ENCODE measurements at places on chromosomes 3 and 15.

DNA sequence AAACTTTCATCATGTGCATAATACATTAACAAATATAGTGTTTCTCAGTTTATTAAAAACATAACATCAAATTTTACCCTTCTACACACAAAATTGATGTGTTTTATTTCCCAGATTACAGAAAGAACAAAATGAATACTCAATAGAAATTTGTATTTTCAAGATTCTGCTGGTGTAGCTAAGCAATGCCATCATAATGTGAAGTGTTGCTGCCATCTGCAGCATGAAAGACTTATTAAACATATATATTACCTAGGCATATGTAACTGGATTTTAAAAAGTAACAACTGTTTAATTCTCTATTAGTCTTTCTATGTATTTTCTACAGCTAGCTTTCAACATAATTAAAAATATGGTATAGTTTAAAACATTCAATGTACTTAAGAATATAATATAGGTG is 27.5 kb downstream of the PLSCR5 start:
- no peak overlapping the region for H3K27ac ChIP-seq
- DNase-seq = no peak
- H3K36me3 ChIP-seq = no peaks in the 10 kb centered on the region
- no peaks in the 10 kb centered on the region for H3K4me1 ChIP-seq
- no peak overlapping the region for H3K4me3 ChIP-seq

DNA sequence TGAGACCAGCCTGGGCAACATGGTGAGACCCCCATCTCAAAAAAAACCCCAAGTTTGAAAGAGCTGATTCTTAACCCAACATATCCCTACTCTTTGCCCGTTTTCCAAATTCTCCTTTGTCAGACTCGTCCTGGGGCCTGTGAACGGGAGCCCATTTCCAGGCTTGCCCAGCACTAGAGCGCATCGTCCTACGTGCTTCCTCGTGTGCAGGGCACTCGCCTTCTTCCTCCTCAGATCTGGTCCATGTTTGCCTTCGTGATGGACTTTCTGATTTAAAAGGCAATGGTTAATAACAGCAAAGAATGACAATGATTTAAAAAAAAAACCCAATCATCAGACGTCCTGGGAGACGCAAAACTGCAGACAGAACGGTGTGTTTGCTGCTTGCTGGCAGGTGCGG is 10.1 kb downstream of the MELTF start:
- no peak for DNase-seq
- peaks cover 4% of the 10 kb centered on the region for H3K4me1 ChIP-seq
- H3K36me3 ChIP-seq = no peaks in the 10 kb centered on the region
- H3K27me3 ChIP-seq = peaks cover 6% of the 10 kb centered on the region
- no peak overlapping the region for H3K27ac ChIP-seq

- peaks cover 9% of the 10 kb centered on the region for H3K36me3 ChIP-seq
- H3K27ac ChIP-seq = peak overlapping the region; percentile 61
- H3K4me3 ChIP-seq = no peak overlapping the region
- no peak for DNase-seq
- H3K27me3 ChIP-seq = no peaks in the 10 kb centered on the region
- H3K4me1 ChIP-seq = peaks cover 100% of the 10 kb centered on the region
Measured at GRCh38 chr15:31347067-31347975, 20.7 kb downstream of the KLF13 start.

GRCh38 chr3:5133239-5134018 is 11.3 kb downstream of the ARL8B start:
- no peak for DNase-seq
- H3K36me3 ChIP-seq = peaks cover 7% of the 10 kb centered on the region
- no peak overlapping the region for H3K4me3 ChIP-seq
- no peak overlapping the region for H3K27ac ChIP-seq

GRCh38 chr3:194474675-194475074 is 12.1 kb downstream of the ATP13A3 start:
- H3K27me3 ChIP-seq = no peaks in the 10 kb centered on the region
- no peak overlapping the region for H3K27ac ChIP-seq
- peaks cover 12% of the 10 kb centered on the region for H3K4me1 ChIP-seq

DNA sequence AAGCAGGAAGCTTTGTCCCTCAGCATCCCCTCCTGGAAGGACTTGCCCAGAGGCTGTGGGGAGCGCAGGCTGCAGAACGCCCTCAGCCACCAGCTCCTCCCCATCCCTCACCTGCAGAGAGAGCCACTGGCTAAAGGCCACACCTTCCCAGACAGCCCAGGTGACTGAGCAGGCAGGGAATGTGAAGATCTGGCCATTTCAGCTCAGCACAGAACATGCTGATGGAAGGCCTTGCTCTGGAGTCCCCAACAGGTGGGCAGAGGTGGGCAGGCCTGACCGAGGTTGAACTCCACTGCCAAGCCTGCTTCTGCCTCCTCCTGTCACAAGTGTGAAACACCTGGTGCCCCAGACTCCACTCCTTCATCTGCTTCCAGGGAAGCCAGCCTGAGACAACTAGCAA is 50.7 kb upstream of the SEC61A1 start:
- peaks cover 7% of the 10 kb centered on the region for H3K27me3 ChIP-seq
- no peak overlapping the region for H3K27ac ChIP-seq
- H3K4me3 ChIP-seq = no peak overlapping the region
- no peaks in the 10 kb centered on the region for H3K36me3 ChIP-seq
- H3K4me1 ChIP-seq = no peaks in the 10 kb centered on the region
- no peak for DNase-seq

- H3K27ac ChIP-seq = no peak overlapping the region
- peaks cover 29% of the 10 kb centered on the region for H3K4me1 ChIP-seq
- no peaks in the 10 kb centered on the region for H3K27me3 ChIP-seq
- H3K36me3 ChIP-seq = peaks cover 21% of the 10 kb centered on the region
- peak overlapping the region; percentile 74 for H3K4me3 ChIP-seq
- no peak for DNase-seq
Measured at GRCh38 chr3:5186089-5186857, 1.2 kb upstream of the EDEM1 start.

GRCh38 chr3:151890721-151891141 is 17.3 kb downstream of the SUCNR1 start:
- H3K27ac ChIP-seq = no peak overlapping the region
- H3K4me3 ChIP-seq = no peak overlapping the region
- H3K36me3 ChIP-seq = no peaks in the 10 kb centered on the region
- DNase-seq = no peak
- no peaks in the 10 kb centered on the region for H3K27me3 ChIP-seq
- no peaks in the 10 kb centered on the region for H3K4me1 ChIP-seq

GRCh38 chr3:88997260-88997659 is 110.2 kb upstream of the EPHA3 start:
- H3K4me3 ChIP-seq = no peak overlapping the region
- H3K36me3 ChIP-seq = no peaks in the 10 kb centered on the region
- no peak for DNase-seq
- no peaks in the 10 kb centered on the region for H3K4me1 ChIP-seq
- no peaks in the 10 kb centered on the region for H3K27me3 ChIP-seq

- H3K4me1 ChIP-seq = peaks cover 28% of the 10 kb centered on the region
- DNase-seq = no peak
- H3K27me3 ChIP-seq = no peaks in the 10 kb centered on the region
- H3K4me3 ChIP-seq = no peak overlapping the region
Measured at GRCh38 chr3:123759311-123759710, 124.8 kb downstream of the MYLK start.

DNA sequence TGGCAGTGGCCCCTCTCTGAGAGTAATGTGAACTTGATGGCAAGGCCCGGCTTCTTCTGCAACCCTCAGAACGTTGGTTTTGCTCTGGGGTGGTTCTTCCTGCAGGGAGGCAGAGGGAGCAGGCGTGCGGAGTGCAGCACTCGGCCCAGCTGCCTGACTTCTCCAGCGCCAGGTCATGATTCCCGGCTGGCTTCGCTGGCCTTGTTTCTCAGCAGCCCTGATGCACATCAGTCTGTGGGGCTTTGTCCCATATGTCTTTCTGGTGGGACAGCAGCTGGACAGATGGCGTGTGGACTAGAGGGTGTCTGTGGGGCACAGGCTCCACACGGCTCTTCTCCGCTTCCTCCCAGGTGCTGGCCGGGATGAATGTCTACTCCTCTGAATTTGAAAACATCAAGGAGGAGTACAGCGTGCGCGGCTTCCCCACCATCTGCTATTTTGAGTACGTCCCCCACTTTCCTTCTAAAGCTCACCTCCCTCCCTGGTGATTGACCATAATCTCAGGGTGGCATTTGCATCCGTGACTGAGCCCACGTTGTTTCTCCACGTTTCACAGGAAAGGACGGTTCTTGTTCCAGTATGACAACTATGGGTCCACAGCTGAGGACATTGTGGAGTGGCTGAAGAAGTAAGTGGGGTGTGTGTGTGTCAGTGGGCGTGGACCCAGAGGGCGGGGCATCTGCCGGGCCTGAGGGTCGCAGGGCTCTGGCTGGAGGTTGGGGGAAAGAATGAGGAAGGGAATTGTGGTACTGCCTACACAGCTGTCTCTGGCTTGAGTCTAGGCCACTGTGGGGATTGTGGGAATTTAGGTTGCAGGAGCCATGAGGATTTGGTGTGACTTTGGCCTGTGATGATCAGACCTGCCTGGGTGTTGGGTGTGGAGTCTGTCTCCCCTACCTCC is 57.1 kb downstream of the PDIA5 start:
- no peak overlapping the region for H3K27ac ChIP-seq
- H3K4me1 ChIP-seq = no peaks in the 10 kb centered on the region
- DNase-seq = no peak
- peaks cover 53% of the 10 kb centered on the region for H3K36me3 ChIP-seq
- no peaks in the 10 kb centered on the region for H3K27me3 ChIP-seq
- H3K4me3 ChIP-seq = no peak overlapping the region

DNA sequence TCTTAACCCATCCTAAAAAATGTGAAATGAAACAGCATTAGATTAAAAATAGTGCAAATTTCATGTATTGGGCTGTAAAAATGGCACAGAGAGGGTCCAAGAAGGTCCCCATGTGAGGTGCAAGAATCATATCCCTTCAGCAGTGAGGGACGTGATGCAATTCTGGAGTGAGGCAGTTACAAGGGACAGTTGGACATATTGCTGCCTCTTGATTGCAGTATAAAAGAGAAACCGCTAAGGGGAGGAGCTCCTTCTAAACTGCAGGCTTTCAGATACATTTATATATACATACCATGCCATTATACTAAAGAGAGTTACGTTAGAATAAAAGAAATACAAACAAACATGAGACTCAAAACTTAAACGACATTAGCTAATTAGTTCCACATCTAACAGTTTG is 304.2 kb upstream of the CTNNB1 start:
- H3K36me3 ChIP-seq = no peaks in the 10 kb centered on the region
- no peaks in the 10 kb centered on the region for H3K27me3 ChIP-seq
- no peaks in the 10 kb centered on the region for H3K4me1 ChIP-seq
- DNase-seq = no peak
- H3K4me3 ChIP-seq = no peak overlapping the region

GRCh38 chr3:100492059-100493006 is at the start of gene TMEM45A:
Gene TMEM45A, plus strand, starts transcription at chr3:100492619. Its CDS starts 62,593 bp downstream, at chr3:100555212.
- H3K36me3 ChIP-seq = no peaks in the 10 kb centered on the region
- H3K4me1 ChIP-seq = peaks cover 12% of the 10 kb centered on the region

DNA sequence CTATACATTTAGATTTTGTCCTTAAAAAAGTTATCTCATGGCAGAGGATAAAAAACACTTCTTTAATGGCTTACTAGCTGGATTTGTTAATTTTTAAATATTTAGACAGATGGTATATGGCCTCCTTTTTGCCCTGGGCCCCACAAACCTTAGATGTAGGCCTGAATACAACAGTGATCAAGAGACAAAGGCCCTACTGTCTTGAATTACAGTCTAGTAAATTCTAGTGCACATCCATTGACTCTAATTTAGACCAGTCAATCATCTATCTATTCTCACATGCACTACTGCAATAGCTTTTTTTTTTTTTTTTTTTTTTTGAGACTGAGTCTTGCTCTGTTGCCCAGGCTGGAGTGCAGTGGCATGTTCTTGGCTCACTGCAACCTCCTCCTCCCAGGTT is 452.8 kb downstream of the FHIT start:
- no peak for DNase-seq
- no peaks in the 10 kb centered on the region for H3K27me3 ChIP-seq
- no peaks in the 10 kb centered on the region for H3K4me1 ChIP-seq
- H3K36me3 ChIP-seq = no peaks in the 10 kb centered on the region

Data from suprapubic skin (tissue), 4 donors.